ENCODE measurements at places on chromosomes 13 and 19.

DNA sequence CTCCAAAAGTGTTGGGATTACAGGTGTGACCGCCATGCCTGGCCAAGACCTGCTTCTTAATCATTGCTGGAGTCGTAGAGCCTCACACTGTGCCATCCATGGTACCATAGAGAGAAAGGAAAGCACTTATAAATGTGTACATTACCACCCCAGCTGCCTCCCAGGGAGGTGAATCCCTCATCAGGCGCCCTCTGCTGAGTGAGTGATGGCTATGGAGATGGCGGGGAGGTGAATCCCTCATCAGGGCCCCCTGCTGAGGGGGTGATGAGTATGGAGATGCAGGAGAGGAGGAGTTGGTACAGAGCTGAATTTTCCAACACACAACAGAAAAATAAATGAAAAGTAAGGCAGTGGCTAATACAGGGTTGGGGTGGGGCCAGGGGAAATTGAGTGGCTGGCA is 263.4 kb downstream of the UQCRFS1 start:
- H3K27ac ChIP-seq = no peak overlapping the region
- no peak overlapping the region for H3K4me3 ChIP-seq
- no peak for DNase-seq
- no peaks in the 10 kb centered on the region for H3K36me3 ChIP-seq

- H3K36me3 ChIP-seq = peaks cover 5% of the 10 kb centered on the region
- peaks cover 19% of the 10 kb centered on the region for H3K4me1 ChIP-seq
- no peak overlapping the region for H3K4me3 ChIP-seq
- no peak overlapping the region for H3K27ac ChIP-seq
These were observed 5.1 kb downstream of the RAP2A start for GRCh38 chr13:97438856-97439595.

DNA sequence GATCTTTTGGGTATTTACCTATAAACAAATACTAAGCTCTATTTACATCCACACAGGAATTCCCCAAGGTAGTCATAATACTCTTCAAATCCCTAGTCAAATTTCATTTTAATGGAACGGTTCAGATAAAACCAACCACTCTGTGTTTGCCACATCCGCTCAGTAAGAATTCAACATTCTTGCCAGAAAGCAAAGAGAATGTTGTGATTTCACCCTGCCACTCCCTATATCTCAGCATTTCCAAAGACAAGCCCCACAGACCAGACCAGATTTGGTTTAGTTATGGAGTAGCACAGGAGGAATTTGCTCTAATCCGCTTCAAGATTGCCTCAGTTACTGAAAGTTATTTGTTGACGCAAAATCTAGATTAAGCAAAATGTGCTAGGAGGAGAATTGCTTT is 105.6 kb upstream of the SERP2 start:
- no peaks in the 10 kb centered on the region for H3K36me3 ChIP-seq
- no peak for DNase-seq
- H3K4me3 ChIP-seq = no peak overlapping the region

- H3K4me1 ChIP-seq = no peaks in the 10 kb centered on the region
- no peak overlapping the region for H3K27ac ChIP-seq
- DNase-seq = no peak
- no peaks in the 10 kb centered on the region for H3K36me3 ChIP-seq
- H3K4me3 ChIP-seq = no peak overlapping the region
These were observed 194.2 kb downstream of the POU4F1 start for GRCh38 chr13:78409172-78409571.

DNA sequence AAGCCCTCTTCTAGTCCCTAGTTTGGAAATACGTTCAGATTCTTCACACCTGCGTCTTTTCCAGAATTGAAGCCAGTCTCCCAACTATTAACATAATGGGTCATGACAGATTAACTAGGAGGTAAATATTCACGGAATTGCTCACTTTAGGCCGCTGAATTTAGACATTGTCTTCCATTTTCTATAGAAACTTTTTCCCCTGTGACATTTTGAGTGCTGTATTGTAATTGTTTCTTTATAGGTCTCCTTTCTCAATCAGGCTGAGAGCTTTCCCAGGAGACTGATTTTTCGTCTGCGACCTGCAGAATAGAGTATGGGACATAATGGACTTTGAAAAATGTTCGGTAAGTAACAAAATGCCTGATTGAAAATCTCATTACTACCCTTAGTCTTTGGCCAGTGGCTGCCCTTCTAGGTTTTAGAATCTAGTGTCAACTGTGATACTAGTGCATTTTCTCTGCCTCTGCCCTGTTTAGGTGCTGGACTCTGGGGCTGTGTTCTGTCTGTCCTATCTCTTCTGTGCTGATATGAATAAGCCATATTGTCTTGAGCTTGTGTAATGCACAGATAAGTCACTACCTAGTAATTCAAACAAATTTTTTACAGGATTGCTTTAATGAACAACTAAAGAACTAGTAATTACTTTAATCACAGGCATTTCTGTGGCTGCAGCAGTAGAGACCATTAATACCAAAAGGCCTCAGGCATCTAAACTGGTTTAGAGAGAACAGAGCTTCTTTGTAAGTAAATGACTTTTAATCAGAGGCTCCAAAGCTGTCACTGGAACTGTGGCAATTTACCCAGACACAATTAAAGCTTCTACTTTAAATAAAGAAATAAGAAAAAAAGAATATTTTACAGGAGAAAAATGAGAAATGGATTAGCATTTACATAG is 122.4 kb upstream of the FREM2 start:
- no peak for DNase-seq
- H3K36me3 ChIP-seq = no peaks in the 10 kb centered on the region
- no peaks in the 10 kb centered on the region for H3K4me1 ChIP-seq
- no peak overlapping the region for H3K4me3 ChIP-seq
- H3K27me3 ChIP-seq = no peaks in the 10 kb centered on the region
- H3K27ac ChIP-seq = no peak overlapping the region

- DNase-seq = no peak
- no peak overlapping the region for H3K27ac ChIP-seq
- no peaks in the 10 kb centered on the region for H3K27me3 ChIP-seq
These were observed 257.0 kb downstream of the LHFPL6 start for GRCh38 chr13:39345982-39346381.

GRCh38 chr13:33340631-33341030 is 55.1 kb upstream of the STARD13 start:
- H3K27me3 ChIP-seq = peaks cover 9% of the 10 kb centered on the region
- H3K4me3 ChIP-seq = no peak overlapping the region
- no peak overlapping the region for H3K27ac ChIP-seq
- no peaks in the 10 kb centered on the region for H3K4me1 ChIP-seq

DNA sequence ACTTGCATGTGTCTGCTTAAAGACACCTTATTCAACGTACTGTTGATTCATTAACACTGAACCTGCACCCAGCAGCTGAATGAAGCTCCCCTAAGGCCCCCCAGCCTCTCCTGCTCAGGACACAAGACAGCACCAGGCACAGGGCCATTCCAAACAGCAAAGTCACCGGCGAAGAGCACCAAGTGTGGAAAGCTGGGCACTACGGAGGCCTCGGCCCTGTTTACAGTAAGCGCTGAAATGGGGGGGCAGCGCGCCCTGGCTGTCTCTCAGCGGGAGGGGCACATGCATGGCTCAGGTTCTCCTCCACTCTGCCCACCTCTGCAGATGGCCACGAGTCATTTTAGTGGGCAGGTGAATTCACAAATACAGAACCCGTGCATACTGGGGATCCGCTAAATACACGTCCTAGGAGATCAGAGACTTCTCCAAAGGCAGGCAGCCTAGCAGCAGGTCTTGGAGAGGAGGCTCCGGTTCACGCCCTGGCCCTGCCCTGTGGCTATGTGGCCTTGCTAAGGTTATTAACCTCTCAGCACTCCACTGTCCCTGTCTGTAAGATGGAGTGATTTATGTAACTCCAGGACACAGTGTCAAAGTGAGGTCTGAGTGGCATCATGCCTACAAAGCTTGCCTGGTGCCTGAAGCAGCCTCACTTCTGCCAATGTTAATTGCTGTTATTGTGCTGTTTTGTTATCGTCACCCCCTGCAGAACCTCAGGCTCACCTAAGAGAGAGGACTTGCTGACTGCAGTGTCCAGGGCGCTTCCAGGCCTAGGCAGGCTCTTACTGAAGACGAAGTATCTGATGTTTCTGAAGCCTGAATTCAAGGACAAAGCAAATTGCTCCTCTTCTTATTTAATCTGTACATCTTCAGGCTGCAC is 207.4 kb upstream of the SOX1 start:
- H3K4me1 ChIP-seq = no peaks in the 10 kb centered on the region
- no peak for DNase-seq
- H3K27me3 ChIP-seq = peaks cover 9% of the 10 kb centered on the region
- no peaks in the 10 kb centered on the region for H3K36me3 ChIP-seq
- H3K27ac ChIP-seq = no peak overlapping the region
- no peak overlapping the region for H3K4me3 ChIP-seq

- no peak for DNase-seq
- no peak overlapping the region for H3K27ac ChIP-seq
- H3K4me1 ChIP-seq = no peaks in the 10 kb centered on the region
These were observed 611.4 kb downstream of the PCDH9 start for GRCh38 chr13:66618702-66619101.

DNA sequence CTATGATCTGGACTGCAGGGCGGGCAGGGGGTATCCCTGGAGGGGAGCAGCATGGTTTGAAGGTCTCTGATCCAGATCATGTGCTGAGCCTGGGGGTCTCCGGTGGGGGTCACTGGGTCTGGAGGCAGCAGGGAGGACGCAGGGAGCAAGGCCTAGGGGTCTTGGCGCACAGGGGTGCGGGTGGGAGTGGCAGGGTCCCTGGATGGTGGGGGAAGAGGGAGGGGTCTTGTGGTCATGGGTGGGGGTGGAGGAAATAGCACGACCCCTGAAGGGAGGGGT is 1.9 kb downstream of the BTBD2 start:
- no peak for DNase-seq
- H3K36me3 ChIP-seq = peaks cover 6% of the 10 kb centered on the region
- H3K4me3 ChIP-seq = peak overlapping the region; percentile 77
- H3K27ac ChIP-seq = peak overlapping the region; percentile 72
- H3K27me3 ChIP-seq = no peaks in the 10 kb centered on the region

DNA sequence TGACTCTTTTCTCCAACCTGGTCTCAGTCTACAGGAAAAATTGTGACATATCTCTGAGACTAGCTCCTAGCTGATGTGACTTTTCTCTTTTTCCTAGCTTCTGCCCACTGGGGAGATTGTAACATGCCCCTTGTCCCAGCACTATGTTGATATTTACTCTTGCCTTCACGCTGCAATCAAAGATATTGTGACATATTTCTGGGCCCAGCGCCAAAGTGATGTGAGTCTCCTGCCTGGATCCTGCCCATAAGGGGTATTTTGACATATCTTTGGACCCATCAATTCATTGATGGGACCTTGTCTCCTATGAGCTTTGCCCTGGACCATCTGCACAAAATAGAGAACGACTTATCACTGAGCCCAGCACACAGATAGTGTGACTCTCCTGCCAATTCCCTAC is 41.1 kb downstream of the ZNF729 start:
- no peak overlapping the region for H3K4me3 ChIP-seq
- H3K36me3 ChIP-seq = no peaks in the 10 kb centered on the region
- no peak for DNase-seq
- H3K4me1 ChIP-seq = no peaks in the 10 kb centered on the region
- H3K27ac ChIP-seq = no peak overlapping the region

DNA sequence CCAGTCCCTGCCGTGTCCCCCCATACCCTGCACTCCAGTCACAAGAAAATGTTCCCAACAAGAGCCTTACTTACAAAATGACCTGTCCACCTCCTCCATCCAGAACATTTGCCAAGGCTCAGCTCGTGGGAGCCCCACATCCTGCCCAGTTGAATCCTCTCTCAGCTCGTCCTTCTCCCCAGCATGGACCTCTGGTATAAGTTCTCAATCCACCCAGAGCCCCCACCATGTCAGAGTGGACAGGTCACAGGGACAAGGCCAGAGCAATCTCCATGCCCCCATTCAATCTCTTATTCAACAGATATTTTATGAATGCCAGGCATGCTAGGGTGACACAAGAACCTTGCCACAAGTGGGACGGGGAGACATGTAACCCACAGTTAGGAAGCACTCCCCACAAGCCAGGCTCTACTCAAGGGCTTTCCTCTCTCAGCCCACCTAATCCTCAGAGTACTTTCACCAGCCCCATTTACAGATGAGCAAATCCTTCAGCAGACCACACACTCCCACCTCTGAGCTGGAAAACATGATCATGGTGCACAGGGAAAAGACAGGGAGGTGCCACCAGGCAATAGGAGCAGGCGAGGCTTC is 15.1 kb downstream of the DEDD2 start:
- peaks cover 58% of the 10 kb centered on the region for H3K36me3 ChIP-seq
- peaks cover 81% of the 10 kb centered on the region for H3K4me1 ChIP-seq
- H3K4me3 ChIP-seq = peak overlapping the region; percentile 76
- H3K27me3 ChIP-seq = no peaks in the 10 kb centered on the region
- no peak for DNase-seq
- H3K27ac ChIP-seq = peak overlapping the region; percentile 95

GRCh38 chr19:51185069-51185867 is 39.6 kb upstream of the CD33 start:
- peaks cover 9% of the 10 kb centered on the region for H3K4me1 ChIP-seq
- H3K36me3 ChIP-seq = peaks cover 1% of the 10 kb centered on the region
- no peak overlapping the region for H3K4me3 ChIP-seq

- no peak overlapping the region for H3K27ac ChIP-seq
- no peaks in the 10 kb centered on the region for H3K4me1 ChIP-seq
- DNase-seq = no peak
These were observed 232.6 kb upstream of the GPC6 start for GRCh38 chr13:92994056-92994455.

GRCh38 chr13:63351533-63351932 is 1935.9 kb upstream of the PCDH20 start:
- no peak overlapping the region for H3K4me3 ChIP-seq
- no peaks in the 10 kb centered on the region for H3K27me3 ChIP-seq
- H3K27ac ChIP-seq = no peak overlapping the region
- no peaks in the 10 kb centered on the region for H3K36me3 ChIP-seq
- H3K4me1 ChIP-seq = no peaks in the 10 kb centered on the region

DNA sequence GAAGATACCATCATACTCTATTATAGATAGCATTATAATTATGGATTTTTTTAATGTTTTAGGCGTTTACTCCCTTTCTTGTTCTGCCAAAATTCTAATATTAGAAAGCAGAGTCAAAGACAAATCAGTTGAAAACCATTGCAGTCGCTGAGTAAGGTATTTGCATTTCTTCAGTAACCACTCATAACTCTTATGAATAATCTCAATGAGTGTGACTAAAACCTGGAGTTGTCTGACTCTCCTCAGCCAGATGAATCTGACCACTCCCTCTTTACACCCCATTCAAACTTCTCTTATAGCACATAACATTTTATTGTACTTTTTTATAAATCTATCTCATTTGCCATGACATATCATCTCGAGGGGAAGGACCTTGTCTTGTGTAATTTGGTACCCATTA is 1006.5 kb downstream of the DIAPH3 start:
- H3K27me3 ChIP-seq = no peaks in the 10 kb centered on the region
- no peak for DNase-seq
- no peaks in the 10 kb centered on the region for H3K36me3 ChIP-seq
- H3K4me1 ChIP-seq = no peaks in the 10 kb centered on the region

- no peaks in the 10 kb centered on the region for H3K4me1 ChIP-seq
- no peak overlapping the region for H3K27ac ChIP-seq
- no peak for DNase-seq
These were observed 22.3 kb upstream of the CYSLTR2 start for GRCh38 chr13:48631441-48631840.

- H3K36me3 ChIP-seq = no peaks in the 10 kb centered on the region
- DNase-seq = no peak
- H3K27ac ChIP-seq = no peak overlapping the region
- no peaks in the 10 kb centered on the region for H3K4me1 ChIP-seq
These were observed 211.0 kb downstream of the EFNB2 start for GRCh38 chr13:106324444-106324843.

Data from central memory CD8-positive, alpha-beta T cell (primary cell).